ENCODE measurements at places on chromosomes 11 and 22. TPM values are rescaled to one million over a fixed set of nuclear protein-coding genes. Genes with fewer than 3 reads are reported as not detected.

GRCh38 chr11:74570266-74571061 is 21.9 kb upstream of the POLD3 start:
- no peak for DNase-seq

The MUC6 gene
- total RNA-seq, result not detected

- DNase-seq, result no peak
These were observed 4.9 kb downstream of the ATP5MGL start for GRCh38 chr22:42635531-42635930.

- DNase-seq, result no peak
These were observed 132.3 kb downstream of the APIP start for GRCh38 chr11:34783816-34784317.

The HTR3A gene
- 0.63 TPM for total RNA-seq

GRCh38 chr22:44023404-44024287 is 456 bp upstream of the PARVB start:
- DNase-seq, result no peak

The IRF7 gene
- total RNA-seq, result 12.9 TPM

- DNase-seq, result no peak
These were observed 787 bp downstream of the LRRC10B start for GRCh38 chr11:61509043-61510029.

The PKDREJ gene
- total RNA-seq, result under 0.01 TPM

The NXPE2 gene
- total RNA-seq, result not detected

The CFAP300 gene
- 2.2 TPM for total RNA-seq

The LSP1 gene
- total RNA-seq, result 36.5 TPM

DNA sequence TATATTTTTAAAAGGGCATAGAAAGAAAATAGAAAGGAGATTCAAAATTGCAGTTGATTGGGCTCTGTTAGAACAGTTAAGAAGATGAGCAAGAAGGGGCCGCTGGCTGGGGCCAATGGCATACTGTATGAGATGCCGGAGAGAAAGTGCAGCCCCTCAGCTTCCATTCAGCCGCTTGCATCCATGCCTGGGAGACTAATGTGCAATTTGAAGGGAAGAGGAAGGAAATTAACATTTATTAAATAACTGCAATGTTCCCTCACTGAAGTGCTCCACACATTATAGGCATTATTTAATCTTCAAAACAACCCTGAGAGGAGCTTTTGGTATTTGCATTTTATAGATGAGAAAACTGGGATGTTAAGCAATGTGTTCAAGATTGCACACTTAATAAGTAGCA is 44.7 kb upstream of the CSNK2A3 start:
- DNase-seq, result no peak

- no peak for DNase-seq
These were observed 1.1 kb downstream of the CREB3L1 start for GRCh38 chr11:46278387-46279125.
